H1 (cell line): ENCODE measurements at places on chromosomes 4 and X.

- DNase-seq, result no peak
These were observed 25.4 kb downstream of the NSD2 start for GRCh38 chr4:1896658-1896991.

DNA sequence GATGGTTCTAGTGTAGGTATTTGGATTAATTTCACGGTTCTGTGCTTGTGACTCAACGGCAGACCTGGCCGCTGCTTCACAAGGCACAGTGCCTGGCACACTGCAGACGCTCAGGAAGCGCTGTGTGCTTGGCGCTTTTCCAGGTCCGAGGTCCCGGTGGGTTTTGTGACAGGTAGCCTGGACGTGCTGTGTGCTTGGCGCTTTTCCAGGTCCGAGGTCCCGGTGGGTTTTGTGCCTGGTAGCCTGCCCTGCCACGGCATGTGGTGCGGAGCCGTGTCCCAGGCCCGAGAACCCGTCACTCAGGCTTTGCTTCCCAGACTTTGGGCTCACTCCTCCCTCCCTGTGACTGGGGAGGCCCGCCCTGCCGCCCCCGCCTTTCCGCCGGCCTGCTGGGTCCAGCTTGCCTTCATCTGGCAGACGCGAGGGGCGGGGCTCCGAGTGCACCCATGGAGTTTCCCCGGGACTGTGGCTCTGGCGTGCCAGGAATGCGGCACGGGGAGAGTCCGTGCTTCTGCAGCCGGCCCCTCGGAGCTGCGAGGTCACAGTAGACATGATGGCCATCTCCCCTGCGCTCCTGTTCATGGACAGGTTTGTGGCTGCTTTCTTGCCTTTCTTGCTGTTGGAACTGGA, 44.2 kb downstream of the TBC1D14 start:
- peak; percentile 86 for DNase-seq

GRCh38 chr4:1315836-1316536, 26.3 kb downstream of the MAEA start:
- DNase-seq, result no peak

GRCh38 chr4:177945268-177945667, 503.0 kb upstream of the AGA start:
- no peak for DNase-seq

GRCh38 chr4:177461606-177462005, 19.4 kb upstream of the AGA start:
- DNase-seq, result no peak

- no peak for DNase-seq
These were observed 25.6 kb upstream of the SMIM10L2A start for GRCh38 chrX:135396109-135396508.

GRCh38 chr4:128461291-128462102, 173.9 kb upstream of the PGRMC2 start:
- DNase-seq, result no peak

DNA sequence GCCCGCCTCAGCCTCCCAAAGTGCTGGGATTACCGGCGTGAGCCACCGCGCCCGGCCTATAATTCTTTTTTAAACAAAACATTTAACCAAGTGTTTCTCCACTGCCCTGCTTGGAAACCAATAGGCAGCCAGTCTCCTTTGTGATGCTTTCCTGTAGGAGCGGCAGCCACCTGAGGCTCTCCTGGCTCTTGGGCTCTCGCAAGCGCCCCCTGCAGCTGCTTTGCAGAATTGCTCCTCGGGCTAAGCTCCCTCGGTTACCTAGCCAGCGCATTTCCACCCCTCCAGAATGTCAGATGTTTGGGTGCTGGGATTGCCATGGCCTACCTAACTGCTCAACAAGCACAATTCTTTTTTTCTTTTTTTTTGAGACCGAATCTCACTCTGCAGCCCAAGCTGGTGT, 7.7 kb downstream of the S100P start:
- peak; percentile 73 for DNase-seq

- DNase-seq, result no peak
These were observed 69.9 kb downstream of the ARHGAP10 start for GRCh38 chr4:147801820-147802219.

DNA sequence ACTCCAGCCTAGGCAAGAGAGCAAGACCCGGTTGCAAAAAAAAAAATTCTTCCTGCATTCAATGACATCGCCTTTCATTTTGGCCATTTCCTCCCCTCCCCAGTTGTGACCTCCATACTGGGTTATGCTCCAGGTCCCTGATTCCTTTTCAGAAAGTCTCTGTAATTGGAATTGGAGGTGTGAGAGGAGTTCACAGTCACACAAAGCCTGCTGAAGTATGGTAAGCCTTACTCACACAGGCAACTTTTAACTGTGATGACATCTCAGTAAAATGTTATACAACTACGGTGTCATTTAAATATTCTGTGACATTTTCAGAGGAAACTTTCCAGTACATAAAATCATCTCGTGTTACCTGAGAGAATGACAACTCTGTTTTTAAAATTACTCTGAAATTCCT, 73.6 kb downstream of the CEP44 start:
- DNase-seq, result no peak

DNA sequence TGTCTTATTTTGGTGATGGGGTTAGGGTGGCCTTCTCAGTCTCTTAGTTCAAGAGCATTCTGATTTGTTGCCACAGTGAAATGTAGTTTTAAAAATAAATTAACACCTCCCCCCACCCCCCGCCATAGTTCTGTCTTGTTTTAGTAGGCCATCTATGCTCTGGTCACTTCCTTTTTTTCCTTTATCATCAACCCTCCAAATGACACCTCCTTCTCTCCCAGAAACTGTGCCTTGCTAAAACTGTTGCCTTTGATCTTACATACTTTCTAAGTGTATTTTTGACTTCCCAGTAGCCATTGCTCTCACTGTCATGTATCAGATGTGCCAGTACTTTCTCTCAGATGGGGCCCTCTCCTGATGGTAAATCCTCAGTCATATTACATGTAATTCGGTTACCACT, 14.5 kb upstream of the NDUFC1 start:
- DNase-seq, result no peak

DNA sequence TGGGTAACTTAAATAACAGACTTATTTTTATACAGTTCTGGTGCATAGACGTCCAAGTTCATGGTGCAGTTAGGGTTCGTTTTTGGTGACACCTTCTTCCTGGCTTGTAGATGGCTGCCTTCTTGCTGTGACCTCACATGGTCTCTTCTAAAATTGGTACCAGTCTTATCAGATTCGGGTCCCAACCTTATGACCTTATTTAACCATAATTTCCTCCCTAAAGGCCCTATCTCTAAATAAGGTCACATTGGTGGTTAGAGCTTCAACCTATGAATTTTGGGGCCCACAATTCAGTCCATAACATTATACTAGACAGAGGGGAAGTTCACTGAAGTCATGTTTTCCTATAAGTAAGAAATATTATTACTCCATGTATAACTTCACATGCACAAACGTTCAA, 128.0 kb downstream of the CFAP299 start:
- no peak for DNase-seq

- no peak for DNase-seq
These were observed 24.1 kb upstream of the ZDHHC15 start for GRCh38 chrX:75546724-75547511.

GRCh38 chrX:150038315-150038714, 100.0 kb upstream of the EOLA2 start:
- DNase-seq, result no peak

DNA sequence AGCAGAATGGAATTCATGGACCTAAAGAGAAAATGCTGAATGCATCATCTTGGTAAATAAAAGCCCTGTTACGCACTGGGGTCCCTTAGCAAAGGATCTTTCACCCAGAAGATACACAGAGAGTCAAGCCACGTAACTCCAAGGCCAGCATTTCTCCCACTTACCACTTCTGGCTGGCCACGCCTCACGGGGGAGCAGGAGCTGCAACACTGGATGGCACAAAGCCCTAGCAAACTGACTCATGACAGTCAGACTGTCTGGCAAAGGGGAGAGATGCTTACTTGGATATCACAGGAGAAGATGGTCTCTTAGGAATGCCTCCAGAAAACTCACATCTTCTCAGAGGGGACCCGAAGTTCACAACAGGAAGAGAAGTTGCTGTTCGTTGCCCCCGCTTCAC, 51.4 kb upstream of the BCLAF3 start:
- DNase-seq, result no peak

DNA sequence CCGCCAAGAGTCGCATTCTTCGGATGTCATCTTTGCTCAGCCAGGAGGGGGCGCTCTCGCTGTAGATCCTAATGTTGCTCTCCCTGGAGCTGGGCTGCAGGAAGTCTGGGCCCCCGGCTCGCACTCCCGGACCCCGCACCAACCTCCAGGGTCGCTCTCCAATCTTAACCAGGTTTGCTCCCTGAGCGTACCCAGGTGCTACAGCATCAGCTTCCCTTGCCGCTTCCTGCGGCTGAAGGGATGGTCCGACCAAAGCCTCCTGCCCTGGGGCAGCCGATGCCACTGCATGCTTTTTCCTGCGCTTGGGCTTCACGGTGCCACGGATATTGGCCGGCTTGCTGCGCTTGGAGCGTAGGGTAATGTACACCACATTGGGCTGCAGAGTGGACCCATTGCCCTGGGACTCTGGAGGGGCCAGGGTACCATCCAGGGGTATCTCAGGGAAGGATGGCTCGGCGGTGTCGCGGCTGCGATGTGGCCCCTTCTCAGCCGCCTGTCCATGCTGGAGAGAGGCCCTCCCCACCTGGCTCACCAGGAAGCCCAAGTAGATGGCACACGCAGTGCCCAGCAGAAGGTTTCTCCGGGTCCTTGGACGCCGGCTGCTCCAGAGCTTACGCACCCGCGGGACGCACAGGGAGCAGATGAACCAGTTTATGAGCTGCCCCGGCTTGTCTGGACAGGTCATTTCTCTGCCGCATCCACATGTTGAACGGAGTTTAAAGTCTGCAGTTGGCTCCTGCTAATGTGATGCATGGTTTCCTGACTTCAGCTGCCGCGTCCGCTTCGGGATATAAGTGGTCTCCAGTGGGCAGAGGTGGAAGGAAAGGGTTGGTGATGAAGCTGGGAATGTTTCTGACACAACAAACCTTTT, 1.9 kb downstream of the GASK1B start:
- DNase-seq, result no peak

DNA sequence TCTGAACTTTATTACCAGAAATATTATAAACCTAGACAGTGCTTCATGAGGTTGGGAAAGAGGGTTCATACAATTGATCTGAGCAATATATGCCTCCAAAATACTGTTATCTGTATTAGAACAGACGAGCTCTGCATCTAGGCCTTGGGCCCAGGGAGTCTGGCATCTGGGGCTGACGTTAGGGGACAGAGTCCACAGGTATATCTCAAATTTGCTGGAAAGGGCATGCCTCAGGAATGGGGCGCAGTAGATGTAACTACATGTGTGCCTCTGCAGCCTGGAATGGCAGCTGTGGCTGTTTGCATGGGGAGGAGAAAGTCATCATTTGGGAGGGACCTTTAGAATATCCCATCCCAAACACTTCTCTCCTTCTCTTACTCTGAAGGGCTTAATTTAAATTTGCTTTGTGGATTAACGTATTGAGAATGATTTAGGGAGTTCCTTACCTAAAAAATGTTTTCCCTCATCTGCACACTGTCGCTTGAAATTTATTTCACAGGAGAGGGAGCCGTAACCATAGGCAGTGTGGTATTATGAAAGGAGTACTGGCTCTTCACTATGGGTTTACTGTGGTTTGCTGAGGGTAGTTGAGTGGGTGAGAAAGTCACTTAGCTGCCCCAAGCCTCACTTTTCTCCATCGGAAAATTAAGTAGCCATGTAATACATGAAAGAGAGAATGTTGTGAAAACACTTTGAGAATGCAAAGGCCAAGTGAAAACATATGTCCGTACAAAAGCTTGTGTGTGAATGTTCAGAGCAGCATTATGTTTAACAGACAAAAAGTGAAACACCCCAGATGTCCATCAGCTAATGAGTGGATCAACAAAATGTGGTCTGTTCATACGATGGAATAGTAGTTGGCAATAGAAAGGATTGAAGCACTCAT, 5.9 kb downstream of the ADD1 start:
- no peak for DNase-seq

DNA sequence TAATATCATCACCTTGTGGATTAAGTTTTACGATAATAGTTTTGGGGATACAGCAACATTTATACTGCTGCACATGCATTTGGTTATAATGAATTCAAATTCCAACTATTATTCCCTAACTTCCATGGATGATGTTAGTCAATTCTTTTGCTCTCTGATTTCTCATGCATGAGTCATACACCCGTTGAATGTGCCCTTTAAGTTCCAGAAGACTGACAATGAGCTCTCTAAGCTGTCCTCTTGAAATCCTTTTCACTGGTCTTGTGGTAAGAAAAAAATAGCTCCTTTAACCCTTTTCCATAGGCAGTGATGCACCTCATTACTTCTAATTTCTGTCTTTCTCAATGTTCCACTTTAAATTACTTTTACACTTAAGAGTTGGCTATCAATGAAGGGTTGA, 1095.2 kb upstream of the POU3F4 start:
- no peak for DNase-seq

GRCh38 chrX:10326578-10326977, 169.8 kb downstream of the CLCN4 start:
- no peak for DNase-seq

GRCh38 chr4:138728566-138728965, 287.0 kb upstream of the NOCT start:
- DNase-seq, result no peak

GRCh38 chrX:153926858-153927671, 1.0 kb upstream of the ARHGAP4 start:
- DNase-seq, result no peak

DNA sequence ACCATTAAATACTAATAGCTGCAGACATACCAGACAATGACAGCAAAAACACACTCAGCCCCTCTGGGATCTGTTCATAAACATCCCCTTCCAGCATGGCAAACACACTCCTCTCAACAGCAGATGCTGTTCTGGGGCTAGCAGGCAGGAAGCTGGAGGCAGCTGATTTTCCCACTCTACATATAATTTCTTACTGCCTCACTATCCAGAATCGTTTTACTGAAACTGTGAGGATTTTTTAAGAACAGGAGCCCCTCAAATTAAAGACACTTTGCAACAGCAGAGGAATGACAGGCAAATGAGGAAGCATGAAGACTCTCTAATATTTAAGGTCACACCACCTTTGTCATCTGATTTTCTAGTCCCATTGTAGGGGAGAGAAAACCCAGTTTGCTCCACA, 2.2 kb downstream of the MAPK10 start:
- no peak for DNase-seq

DNA sequence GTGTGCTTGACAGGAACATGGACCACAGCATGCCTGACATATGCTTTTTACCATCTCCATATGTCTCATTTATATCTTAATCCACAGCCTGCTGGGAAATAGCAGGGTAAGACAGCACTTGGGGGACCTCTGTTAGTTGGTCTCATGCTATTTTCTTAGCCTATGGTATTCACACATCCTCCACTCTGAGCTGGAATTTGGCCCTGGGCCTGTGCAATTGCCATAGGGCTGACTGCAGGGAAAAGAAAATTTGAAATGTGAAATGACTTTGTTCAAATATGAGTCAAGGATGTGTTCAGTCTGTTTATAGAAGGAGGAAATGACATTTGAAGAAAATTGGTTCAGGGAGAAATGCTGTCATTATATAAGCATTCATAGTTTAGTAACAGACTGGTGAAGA, 9.6 kb upstream of the MAP7D3 start:
- no peak for DNase-seq

- no peak for DNase-seq
These were observed 108.4 kb upstream of the LRPAP1 start for GRCh38 chr4:3640587-3640962.
